ENCODE measurements at places on chromosomes 11 and 22. TPM values are rescaled to one million over a fixed set of nuclear protein-coding genes. Genes with fewer than 3 reads are reported as not detected.

Gene SNX32
- total RNA-seq = 2.0 TPM

Gene XNDC1N
- total RNA-seq = 14.2 TPM

Gene IGSF22
- total RNA-seq = 1.3 TPM

Gene AP5B1
- total RNA-seq = 6.3 TPM

Gene CCDC15
- total RNA-seq = 7.3 TPM

Gene NXPE1
- not detected for total RNA-seq

Gene LUZP2
- total RNA-seq = not detected

Gene CNTF
- total RNA-seq = 0.77 TPM

Gene PHLDB1
- total RNA-seq = 2.0 TPM

Gene MS4A8
- not detected for total RNA-seq

Gene SYT12
- total RNA-seq = not detected

Gene SCGB1C1
- total RNA-seq = not detected

Gene TTC36
- total RNA-seq = not detected

Gene NXPE4
- not detected for total RNA-seq

Gene BSX
- not detected for total RNA-seq

Gene NAV2
- 0.20 TPM for total RNA-seq

Gene PNPLA3
- total RNA-seq = 0.29 TPM

Gene OR5A1
- total RNA-seq = not detected

Gene OR8K3
- not detected for total RNA-seq

Gene ALDH3B1
- total RNA-seq = not detected

Gene SYNGR1
- total RNA-seq = 0.29 TPM

Gene CRACR2B
- total RNA-seq = 0.41 TPM

Gene OR10AG1
- not detected for total RNA-seq

Gene GPR83
- total RNA-seq = not detected

Gene AQP11
- 0.49 TPM for total RNA-seq

Gene LRFN4
- total RNA-seq = 13.3 TPM
